Esophagus squamous epithelium (tissue), 5 donors: ENCODE measurements at places on chromosomes 5 and 9.

DNA sequence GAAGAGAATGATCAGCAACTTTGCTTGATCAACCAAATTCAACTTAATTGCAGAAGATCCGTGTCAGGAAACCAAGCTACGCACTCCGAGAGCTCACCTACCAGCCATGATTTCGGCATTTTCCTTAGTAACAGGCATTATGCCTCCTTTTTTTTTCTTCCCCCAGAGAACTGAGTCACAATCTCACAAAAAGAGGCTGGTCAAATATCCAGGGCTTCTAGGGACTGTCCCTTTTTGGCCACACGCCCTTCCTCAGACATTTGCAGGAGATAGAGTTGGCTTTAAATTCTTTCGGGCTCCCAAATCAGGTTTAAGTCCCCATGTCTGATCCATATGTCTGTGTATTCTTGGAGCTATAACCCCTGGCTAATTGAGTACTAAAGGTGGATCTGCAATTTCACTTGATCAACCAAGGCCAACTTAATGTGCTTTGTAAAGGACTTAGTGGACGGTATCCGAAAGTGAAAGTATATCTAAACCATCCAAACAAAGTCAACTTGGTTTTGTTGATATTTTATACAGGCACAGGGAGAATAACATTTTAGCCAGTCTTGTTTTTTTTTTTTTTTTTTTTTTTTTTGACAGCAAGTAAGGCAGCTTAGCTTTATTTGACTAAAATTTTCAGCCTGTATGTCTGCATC is 100.8 kb upstream of the TBCA start:
- no peak for DNase-seq

GRCh38 chr5:119367502-119368237 is 11.9 kb downstream of the TNFAIP8 start:
- DNase-seq, result no peak

DNA sequence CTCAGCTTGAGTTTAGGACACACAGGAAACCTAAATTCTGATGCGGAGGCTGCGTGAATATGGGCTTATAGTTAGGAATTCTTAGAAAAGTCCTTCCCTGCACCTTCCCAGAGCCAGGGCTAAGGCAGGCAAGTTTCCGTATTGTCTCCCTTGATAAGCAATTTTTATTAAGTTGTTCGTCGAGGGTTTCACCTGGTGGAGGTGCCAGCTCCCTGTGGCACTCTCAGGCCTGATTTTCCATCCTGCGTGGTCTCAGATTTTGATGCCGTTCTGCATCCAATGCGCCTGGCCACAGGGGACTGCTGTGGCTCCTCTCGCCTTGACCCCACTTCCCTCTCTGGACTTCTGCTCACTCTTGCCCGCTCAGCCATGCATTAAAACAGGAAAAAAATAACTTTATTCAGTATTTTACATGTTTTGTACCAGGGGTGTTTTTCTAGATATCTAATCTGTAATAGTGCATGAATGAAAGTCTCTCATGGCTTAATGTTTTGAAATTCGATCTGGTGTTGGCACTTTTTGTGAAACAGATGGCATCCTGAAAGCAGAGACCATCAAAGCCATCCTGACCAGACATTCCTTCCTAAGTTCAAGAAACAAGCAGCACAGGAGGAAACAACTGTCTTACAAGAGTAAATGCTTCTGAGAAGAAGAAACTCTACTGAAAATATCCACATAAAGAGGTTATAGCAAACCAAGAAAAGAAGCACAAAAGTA is 50.7 kb downstream of the TRIP13 start:
- no peak for DNase-seq

- no peak for DNase-seq
These were observed 10.0 kb upstream of the CAST start for GRCh38 chr5:96651948-96652753.

DNA sequence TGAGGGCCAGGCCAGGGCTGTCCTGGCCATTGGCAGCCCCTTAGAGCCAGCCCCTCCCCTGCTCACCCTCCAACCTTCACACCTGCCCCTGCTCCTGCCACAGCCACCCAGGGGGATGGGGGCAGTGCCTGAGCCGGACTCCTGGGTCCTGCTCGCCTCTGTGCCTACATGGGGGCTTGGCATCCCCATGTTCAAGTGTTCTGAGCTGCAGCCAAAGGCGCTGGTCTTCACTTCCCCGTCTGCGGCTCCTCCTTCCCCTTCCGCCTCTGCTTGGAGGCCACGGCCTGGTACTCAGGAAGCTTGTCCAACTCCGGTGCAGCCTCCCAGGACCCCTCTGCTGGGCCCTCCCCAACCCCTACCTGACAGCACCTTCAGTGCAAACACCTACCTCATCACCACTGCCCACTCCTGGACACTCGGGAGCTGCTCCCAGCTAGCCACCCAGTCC is 2.3 kb upstream of the DNLZ start:
- no peak for DNase-seq
